Thoracic aorta (tissue), 2 donors: ENCODE measurements at places on chromosomes 11 and 22.

DNA sequence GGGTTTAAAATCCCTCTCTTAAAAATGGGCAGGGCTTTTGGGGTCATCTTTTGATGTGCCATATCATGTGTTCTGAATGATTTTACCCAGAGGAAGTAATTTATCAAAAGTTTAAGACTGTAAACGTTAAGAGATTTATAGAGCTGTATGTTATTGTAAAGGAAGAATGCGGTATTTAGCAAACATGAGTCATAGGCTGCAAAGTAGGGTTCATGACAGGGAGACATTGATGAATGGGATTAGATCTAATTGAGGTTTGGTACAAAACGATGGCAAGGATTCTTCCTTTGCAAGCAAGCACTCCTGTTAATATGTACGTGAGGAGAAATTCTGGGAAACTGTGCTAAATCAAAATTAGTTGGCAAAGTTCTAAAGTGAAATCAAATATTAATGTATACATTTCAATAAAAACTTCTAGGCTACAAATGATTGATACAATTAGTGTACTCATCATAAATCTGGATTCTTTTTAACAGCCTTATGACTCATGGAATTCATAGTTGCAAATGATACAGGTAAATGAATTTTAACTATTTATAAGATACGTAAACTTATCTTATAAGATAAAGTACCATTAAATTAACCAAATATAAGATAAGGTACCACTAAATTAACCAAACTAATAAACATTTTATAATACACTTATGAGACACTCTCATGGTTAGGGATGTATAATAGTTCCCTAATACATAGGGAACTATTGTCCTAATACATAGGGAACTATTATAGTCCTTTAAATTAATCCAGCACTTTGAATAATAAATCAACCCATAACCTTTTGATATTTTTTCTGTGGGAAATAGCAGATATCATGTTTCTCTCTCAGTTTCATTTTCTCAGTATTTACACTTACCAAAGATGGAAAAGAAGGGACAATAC is 58.4 kb downstream of the KIF18A start:
- no peak for DNase-seq

GRCh38 chr11:68959465-68960293 is 21.1 kb downstream of the MRGPRD start:
- DNase-seq: no peak

DNA sequence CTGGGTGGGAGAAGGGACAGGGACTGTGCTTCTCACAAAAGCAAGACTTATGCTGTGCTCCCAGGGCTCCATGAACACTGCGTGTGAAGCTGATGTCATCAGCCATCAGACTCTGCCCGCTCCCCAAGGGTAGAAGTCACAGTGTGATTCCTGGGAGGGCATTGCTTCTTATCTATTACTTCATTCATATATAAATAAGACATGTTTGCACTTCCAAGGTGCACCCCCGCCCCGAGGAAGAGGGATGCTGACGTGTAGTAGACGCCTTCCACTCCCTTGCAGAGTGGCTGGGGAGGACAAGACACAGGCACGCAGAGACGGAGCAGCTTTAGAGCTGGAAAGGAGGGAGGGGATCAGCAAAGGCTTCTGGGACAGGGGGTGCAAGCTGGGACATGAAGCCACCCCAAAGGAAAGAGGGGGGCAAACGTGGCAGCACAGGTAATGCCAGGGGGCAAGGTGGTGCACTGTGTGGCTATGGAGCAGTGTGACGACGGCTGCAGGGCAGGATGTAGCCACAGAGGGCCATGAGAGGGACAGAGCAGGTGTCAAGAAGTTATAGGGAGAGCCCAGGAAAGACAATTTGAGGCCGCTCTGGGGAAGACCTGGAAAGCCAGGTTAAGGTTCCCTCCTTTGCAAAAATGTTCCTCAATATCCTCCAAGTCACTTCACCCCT is 558.5 kb downstream of the MN1 start:
- DNase-seq: no peak

- no peak for DNase-seq
Observed at GRCh38 chr11:4368286-4368685, at the start of gene OR52B4. OR52B4 (minus strand) TSS chr11:4368386; CDS start chr11:4368295, 91 bp downstream.

DNA sequence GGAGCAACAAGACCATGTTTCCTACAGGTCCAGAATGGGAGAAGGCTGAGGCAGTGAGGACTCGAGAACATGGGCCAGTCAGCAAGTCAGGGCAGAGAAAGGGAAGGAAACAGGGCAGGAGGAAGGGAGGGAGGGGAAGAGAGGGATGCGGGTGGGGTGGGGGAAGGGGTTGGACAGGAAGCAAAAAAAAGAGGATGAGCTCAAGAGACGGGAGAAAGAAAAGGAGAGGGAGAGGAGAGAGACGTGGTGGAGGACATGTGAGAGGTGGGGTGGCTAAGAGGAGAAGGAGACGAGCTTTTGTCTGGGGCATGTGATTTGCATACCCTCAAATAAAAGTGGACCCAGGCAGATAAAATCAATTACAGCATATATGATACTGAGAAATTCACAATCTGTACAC is 389.5 kb upstream of the B3GAT1 start:
- DNase-seq: no peak

GRCh38 chr22:18044548-18045271 is 20.3 kb upstream of the MICAL3 start:
- no peak for DNase-seq

- no peak for DNase-seq
Observed at GRCh38 chr11:130062026-130062425, 7.7 kb upstream of the APLP2 start.

- no peak for DNase-seq
Observed at GRCh38 chr11:33290319-33290718, 33.1 kb downstream of the HIPK3 start.

DNA sequence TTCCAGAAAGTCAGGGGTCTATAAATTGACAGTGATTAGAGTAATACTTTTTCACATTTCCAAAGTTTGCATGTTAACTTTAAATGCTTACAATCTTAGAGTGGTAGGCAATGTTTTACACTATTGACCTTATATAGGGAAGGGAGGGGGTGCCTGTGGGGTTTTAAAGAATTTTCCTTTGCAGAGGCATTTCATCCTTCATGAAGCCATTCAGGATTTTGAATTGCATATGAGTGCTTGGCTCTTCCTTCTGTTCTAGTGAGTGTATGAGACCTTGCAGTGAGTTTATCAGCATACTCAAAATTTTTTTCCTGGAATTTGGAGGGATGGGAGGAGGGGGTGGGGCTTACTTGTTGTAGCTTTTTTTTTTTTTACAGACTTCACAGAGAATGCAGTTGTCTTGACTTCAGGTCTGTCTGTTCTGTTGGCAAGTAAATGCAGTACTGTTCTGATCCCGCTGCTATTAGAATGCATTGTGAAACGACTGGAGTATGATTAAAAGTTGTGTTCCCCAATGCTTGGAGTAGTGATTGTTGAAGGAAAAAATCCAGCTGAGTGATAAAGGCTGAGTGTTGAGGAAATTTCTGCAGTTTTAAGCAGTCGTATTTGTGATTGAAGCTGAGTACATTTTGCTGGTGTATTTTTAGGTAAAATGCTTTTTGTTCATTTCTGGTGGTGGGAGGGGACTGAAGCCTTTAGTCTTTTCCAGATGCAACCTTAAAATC is 5.3 kb downstream of the MALAT1 start:
- DNase-seq: no peak

DNA sequence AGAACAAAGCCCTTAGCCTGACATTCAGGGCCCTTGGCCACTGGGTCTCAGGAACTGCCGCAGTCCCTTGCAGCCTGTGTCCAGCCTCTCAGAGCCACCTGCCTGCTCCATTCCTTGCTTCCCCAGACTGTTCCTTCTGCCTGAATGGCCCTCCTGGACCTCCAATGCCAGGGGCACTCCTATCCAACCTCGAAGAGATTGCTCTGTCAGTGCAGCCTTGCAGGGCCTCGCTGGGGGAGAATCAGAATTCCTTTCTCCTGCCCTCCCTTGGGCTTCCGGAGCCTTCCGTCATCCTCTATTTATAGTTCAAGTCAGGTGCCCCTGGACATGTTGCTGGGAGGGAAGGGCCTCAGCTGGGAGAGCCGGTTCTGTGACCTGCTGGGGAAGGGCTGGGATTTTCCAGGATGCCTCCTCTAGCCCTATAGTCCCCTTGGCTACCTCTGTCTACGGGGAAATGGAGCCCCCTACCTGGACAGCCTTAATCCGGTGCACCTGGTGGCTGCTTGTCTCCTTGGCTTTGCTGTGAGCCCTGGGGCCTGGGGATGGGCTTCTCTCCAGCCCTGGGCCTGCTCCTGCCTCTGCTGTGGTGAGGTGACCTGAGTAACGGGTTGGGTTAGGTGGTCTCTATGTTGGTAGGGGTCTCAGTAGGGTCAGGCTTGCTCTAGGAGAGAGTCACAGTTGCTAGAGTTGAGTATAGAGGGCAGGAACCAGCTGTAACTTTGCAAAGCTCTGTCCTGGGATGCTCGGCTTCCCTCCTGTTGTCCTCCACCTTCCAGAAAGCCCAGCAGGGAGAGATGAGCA is 45.9 kb upstream of the SYT7 start:
- DNase-seq: no peak

DNA sequence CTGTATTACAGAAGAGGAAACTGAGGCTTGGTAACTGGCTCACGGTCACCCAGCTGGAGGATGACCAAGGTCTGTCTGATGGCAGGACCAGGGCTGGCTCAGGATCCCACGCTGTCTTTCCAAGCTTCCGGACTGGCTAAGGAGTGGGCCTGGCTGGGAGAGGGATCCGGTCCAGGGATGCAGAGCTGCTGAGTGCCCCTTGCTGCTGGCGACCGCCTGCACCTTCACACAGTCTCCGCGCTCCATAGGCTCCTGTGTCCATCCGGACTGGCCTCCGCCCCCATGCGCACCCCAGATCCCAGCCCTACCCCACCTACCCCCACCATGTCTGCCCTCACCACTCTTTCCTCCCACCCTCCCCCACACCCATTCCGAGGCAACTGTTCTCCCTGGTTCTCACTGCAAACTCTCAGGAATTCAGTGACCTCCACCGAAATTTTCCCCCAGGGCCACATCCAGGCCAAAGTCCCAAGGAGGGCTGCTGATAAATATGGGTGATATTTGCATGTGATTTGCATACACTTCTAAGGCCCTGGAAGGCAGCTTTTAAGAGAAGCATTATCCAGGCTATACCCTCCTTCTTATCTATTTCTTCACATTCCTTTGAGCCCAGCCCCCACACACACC is 48.5 kb upstream of the SLC35C1 start:
- DNase-seq: no peak

DNA sequence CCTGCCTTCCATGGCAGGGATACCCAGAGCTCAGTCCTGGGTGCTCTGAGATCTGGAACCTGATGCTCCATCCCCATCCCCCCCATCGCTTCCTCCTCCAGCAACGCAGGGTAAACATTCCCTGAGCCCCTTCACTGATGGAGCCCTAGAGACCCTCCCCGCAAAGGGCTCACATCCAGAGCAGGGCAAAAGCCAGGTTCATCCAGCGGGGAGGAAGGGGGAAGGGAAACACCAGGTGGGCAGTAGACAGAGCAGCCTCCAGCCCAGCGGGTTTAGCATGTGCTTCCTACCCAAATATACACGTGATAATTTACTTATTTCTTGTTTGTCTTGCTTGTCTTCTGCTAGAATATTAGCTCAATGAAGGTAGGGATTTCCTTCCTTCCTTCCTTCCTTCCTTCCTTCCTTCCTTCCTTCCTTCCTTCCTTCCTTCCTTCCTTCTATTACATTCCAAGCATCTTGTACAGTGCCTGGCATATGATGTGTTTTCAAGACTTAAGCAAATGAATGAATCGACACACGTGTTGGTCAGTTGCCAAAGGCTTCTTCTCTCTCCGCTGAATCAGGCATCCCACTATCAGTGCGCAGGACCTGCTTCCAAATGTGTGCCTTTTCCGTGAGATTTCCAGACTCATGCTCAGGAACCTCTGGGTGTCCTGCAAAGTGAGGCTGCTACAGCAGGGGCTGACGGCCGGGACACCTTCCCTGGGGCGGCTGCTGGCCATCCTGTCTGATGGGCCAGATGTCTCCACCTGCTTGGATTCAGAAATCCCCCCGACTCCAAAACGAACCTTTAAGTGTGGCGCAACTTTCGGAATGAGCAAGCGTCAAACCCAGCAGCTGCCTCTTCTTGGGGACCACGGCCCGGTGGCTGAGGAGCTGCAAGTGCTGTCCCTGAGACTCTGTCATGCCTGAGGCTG is 955.1 kb downstream of the BRD1 start:
- DNase-seq: no peak

DNA sequence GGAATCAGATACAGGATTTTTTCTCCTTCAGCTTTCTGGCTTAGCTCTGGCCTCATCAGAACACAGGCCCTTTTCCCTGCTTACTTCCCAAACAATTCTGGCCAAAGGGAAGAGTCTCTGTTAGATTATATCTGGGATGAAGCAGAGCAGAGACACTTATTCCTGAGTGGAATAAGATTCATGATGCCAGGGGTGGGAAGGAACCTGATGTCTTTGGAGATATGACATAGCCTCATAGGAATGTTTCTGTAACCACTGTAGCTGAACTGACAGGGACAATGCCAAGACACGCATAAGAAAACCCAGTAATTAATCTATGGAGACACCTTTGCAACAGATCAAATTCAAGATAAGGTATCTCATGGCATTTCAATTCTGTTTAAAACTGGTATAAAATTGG is 177.1 kb upstream of the RAG2 start:
- DNase-seq: no peak

GRCh38 chr22:44676441-44677352 is 25.3 kb upstream of the PRR5 start:
- no peak for DNase-seq

DNA sequence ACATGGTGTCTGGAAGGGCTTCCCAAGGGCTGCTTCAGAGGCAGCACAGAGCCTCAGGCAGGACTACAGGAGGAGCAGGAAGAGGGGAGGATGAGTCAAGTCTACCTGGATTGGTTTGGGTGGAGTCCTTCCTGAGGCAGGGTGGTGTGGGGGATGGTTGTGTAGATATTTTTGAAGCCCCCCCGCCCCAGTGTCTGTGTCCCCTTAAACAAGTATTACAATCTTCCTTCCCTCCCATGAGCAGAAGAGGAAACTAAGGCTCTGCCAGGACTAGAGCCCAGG is 34.7 kb upstream of the FCHSD2 start:
- DNase-seq: no peak
